ENCODE measurements at places on chromosomes 5 and 9. TPM values are rescaled to one million over a fixed set of nuclear protein-coding genes. Genes with fewer than 3 reads are reported as not detected.
A peak's percentile ranks its signal among the peaks of the same experiment; 100 is the strongest.

GRCh38 chr5:171387345-171387969, at the start of gene NPM1:
Gene NPM1 (plus strand): TSS chr5:171387849. CDS start chr5:171387949, 100 bp downstream.
- peak; percentile 97 for DNase-seq

DNA sequence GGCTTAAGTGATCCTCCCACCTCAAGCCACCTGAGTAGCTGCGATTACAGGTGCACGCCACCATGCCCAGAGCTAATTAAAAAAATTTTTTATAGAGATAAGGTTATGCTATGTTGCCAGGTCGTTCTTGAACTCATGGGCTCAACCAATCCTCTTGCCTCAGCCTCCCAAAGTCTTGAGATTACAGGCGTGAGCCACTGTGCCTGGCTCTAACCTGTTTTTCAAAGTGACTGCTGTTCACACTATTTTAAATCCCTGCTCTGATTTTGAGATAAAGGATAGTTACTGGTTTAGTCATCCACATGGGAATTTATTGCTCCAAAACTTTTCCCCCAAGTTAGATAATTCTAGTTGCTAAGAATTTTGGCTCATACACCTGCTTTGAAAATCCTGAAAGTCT, 48.2 kb upstream of the MTMR12 start:
- DNase-seq, result no peak

DNA sequence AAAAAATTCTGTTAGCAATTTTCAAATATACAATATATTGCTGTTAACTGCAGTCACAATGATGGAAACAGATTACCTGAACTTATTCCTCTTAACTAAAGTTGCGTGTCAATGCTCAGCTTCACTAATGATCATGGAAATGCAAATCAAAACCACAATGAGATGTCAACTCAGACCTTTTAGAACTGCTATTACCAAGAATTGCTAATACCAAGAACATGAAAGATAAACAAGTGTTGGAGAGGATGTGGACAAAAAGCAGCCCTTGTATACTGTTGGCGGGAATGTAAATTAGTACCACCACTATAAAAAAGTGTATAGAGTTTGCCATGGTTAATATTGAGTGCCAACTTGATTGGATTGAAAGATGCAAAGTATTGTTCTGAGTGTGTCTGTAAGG, 1409.7 kb upstream of the CDH18 start:
- DNase-seq, result no peak

- no peak for DNase-seq
Measured at GRCh38 chr5:154278908-154279307, 88.4 kb downstream of the GALNT10 start.

Gene PCDHB3
- not detected for total RNA-seq

Gene NADK2
- total RNA-seq, result 22.7 TPM

Gene C1QTNF3
- total RNA-seq, result 1.3 TPM
